ENCODE measurements at places on chromosomes 5 and 9. TPM values are rescaled to one million over a fixed set of nuclear protein-coding genes. Genes with fewer than 3 reads are reported as not detected.

Gene FAM169A
- 0.45 TPM for total RNA-seq

Gene IFNA13
- not detected for total RNA-seq

Gene SLC31A2
- total RNA-seq = 5.0 TPM

Gene GTF2H2C
- total RNA-seq = 29.6 TPM

Gene C9orf153
- total RNA-seq = 0.09 TPM

Gene GPRIN1
- 3.1 TPM for total RNA-seq
